ENCODE measurements at places on chromosomes 11 and 22.
A peak's percentile ranks its signal among the peaks of the same experiment; 100 is the strongest.

- DNase-seq: no peak
Observed at GRCh38 chr11:26112264-26112663, 219.7 kb upstream of the ANO3 start.

GRCh38 chr11:43934601-43935423 lies 7.6 kb upstream of the C11orf96 start:
- DNase-seq: no peak

GRCh38 chr11:109383306-109383705 lies 38.7 kb upstream of the C11orf87 start:
- no peak for DNase-seq

DNA sequence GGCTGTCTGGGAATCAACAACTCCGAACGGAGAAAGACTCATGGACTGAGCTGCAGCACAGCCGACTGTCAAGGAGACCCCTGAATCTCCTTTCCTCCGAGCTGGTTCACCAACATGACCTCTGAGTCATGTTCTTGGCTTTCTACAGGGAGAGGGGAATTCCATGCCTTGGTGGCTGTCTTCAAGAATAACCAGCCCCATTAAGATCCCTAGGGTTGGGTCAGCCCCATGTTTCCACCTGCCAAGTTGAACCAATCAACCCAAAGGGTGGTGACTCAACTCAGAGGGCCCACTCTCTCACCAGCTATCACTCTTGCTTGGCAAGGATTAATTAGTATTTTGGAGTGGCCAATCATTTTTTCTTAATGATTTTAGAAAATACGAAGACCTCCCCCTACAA lies 28.3 kb upstream of the IGSF22 start:
- DNase-seq: peak; percentile 53

DNA sequence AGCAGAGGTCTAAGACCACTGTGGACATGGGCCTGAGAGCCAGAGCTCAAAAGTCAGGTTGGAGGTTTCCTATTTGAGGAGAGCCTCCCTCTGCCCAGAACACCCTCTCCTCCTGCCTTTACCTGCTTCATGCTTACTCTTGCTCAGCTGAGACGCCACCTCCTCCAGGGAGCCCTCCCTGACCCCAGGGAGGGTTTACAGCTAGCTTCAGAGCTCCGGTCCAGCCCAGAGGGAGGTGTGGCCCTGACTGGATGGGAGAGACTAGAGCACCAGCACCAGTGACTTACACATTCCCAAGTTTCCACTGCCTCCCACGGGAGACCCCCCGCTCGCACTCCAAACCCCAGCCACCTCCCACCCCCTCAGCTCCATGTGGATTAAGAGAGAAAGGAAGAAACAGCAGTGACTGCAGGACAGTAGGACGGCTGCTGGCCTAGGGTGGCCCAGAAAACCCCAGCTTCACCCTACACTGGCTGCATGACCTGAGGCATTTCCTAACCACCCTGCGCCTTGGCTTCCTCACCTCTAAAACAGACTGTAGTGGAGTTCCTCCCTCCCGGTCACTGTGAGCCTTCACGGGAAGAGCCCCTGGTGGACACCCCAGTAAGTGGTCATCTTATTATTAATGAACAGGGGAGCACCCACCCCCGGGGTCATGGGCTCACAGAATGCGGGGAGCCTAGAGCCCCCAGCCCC lies 24.5 kb upstream of the PDGFB start:
- no peak for DNase-seq

DNA sequence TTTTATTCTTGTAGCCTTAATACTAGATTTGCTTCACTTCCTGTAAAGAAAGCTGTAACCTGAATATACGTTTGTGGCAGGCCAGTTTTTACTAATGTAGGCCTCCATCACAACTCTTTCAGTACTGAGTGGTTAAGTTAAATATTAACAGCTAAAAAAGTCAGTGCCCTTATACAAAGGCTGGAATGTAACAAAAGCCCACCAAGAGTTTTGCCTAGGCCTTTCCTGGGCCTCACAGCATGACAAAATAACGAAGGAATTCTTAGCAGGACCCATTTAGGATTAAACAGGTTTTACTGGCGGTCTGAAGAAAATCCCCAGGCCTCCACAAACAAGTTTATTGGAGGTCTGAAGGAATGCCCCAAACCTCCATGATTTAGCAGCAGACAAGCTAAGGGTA lies 43.7 kb downstream of the PIWIL3 start:
- DNase-seq: no peak

DNA sequence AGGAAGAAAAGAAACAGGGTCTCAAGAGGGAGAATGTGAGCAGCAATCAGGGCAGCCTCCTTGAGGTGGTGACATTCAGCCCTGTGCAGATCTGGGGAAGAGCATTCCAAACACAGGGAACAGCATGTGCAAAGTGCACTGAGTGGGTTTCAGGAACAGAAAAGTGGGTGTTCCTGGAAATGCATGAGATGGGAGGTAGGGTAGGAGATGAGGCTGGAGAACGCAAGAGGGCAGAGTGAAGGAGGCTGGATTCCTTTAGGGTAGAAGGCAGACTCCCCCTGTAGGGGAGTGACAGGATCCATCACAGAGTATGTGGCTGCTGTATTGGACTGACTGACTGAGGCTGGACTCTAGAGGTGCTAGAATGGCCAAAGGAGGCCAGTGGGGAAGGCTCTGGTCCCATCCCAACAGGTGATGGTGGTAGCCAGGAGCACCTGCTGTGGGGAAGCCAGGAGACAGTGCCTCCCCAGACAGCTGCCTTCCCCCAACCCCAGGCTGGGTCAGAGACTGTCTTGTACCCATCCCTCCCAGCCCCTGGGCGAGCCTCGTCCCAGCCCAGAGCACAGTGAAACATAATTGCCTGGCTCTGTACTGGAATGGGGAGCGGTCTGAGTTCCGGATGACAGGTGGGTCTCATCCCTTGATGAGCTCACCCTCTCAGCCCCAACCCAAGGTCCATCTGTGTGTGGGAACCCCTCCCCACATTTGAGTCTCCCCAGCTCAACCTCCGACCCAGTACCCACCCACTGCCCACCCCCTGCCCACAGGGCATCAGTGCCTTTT lies 419.4 kb downstream of the MN1 start:
- no peak for DNase-seq

- DNase-seq: no peak
Observed at GRCh38 chr22:35752863-35753189, 35.2 kb downstream of the APOL5 start.

DNA sequence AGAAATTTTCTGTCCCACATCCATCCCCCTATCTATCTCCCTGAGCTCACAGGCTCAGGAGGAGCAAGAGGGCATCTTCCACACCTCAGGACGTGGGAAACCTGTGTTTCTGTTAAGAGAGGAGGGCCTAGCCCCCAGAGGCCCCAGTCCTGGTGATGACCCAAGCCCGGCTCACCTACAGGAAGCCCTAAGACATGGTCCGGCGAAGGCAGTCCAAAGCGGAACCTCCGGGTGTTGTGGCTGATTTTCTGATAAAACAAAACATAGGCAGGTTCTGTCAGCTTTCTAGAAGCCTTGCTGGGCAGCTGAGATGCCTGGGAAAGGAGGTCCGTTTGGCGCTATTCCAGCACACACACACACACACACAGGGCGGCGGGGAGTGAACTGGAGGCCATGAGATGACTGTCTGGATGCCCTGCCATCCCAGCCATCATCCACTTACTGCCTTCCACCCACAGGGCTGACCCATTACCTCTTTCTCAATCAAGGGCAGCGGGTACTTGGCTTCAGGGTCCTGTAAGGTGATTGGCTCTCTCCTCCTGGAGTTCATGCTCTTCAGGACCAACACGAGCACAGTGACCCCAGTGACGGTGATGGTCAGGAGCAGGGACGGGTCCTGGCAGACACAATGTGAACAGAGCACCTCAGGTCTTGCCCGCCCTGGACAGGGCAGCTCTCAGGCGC lies 882 bp downstream of the CYB5R2 start:
- DNase-seq: no peak

GRCh38 chr11:57474803-57475115 lies 14.4 kb downstream of the RTN4RL2 start:
- DNase-seq: no peak

- DNase-seq: no peak
Observed at GRCh38 chr22:29732883-29733282, 13.1 kb downstream of the CABP7 start.

DNA sequence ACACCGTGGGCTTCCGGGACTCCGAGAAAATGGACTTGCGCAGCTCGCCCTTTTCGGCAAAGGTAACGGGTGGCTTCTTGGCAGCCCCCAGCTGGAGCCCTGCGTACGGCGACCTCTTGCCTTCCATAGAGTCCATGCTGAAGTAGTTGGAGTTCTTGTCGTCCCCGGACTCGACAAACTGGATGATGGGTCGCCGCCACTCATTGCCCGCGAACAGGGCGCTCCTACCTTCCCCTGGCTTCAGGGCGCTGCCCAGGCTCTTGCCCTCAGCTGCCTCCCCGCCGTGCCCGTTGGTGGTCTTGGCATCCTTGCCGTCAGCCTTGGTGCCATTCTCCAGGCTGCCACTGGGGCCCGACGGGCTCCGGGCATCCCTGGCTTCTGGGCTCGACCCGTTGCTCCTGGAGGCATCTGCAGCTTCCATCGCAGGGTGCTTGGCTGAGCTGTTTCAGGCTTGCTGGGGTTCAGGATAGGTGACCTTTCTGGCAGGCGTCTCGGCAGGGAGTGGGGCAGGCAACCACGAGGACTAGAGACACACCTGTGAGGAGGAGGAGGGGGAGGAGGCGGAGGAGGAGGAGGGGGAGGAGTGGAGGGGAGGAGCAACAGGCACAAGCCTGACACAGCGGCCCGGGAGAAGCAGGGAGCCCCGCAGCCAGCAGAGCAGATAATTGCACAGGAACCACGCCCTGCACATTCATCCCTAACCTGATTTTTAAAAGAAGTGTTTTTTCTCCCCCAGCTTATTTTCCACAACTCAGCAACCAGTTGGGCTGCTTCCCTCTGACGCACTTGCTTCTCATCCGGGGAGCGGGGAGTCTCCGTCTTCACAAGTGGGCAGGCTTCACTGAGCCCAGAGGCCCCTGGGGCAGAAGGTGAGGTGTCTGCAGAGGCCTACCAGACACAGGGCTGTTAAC lies at the start of gene TRIM29:
Gene TRIM29, minus strand, starts transcription at position 503 of the 911 bp plus-strand sequence. Its CDS starts 82 bp downstream, at position 421.
- no peak for DNase-seq

GRCh38 chr11:57144531-57145320 lies 37.0 kb upstream of the LRRC55 start:
- DNase-seq: no peak

DNA sequence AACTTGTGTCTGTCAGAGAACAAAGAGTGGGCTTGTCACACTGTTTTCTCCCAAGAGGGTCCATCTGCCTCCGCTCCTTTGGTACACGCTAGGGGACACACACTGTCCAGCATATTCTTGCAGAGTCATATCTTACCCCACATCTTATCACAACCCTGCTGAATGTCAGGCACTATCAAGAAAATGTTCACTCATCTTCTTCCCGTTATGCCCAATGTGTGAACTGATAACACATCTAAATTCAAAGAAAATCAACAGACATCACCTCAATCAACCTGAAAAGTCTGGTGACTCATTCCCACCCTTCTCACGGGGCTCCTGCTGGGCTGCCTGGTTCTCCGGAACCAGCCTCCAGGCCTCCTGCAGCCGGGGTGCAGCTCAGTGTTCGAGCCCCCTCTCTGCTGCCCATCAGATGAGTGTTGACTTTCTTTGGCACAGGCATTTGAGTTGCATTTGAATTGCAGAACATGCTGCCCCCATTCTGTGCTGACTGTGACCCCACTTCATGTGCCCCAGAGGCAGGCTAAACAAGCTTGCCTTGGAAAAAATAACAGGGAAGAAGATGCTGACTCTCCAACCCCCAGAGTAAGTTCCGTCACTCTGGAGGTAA lies 19.4 kb downstream of the GRAP2 start:
- no peak for DNase-seq
